Right lobe of liver (tissue), 6 donors: ENCODE measurements at places on chromosomes 4 and X. TPM values are rescaled to one million over a fixed set of nuclear protein-coding genes. Genes with fewer than 3 reads are reported as not detected.

DNA sequence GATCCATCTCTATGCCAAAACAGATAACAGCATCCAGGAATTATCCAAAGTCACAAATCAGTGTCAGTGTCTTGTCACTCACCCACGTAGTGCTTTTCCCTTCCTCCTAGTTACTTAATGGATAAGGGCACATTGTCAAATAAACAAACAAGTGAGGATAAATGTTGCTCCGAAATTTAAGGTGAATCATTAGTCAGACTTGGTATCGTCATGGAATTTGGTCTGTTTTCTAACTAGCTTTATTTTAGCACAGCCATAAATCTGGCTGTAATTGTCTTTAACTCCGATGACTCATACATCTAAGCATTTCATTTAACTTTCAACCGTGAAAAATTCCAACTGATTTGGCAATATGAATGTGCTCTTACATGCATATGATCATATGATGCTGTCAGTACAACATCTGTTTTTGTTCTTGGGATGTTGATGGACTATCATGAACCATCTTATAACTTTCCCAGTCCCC is 83.3 kb downstream of the SNCA start:
- no peak for DNase-seq

- no peak for DNase-seq
Measured at GRCh38 chrX:73615022-73615421, 52.0 kb downstream of the CHIC1 start.

Gene CPZ
- total RNA-seq, result 0.77 TPM

- no peak for DNase-seq
Measured at GRCh38 chrX:152908486-152908885, 10.6 kb downstream of the ZNF185 start.

Gene CTAG1B
- not detected for total RNA-seq

Gene LINC00632
- 1.5 TPM for total RNA-seq

GRCh38 chr4:56743550-56743949 is 62.5 kb upstream of the HOPX start:
- DNase-seq, result no peak

Gene SULT1B1
- total RNA-seq, result 66.3 TPM

Gene GPRASP2
- 3.4 TPM for total RNA-seq

Gene XPNPEP2
- total RNA-seq, result 11.1 TPM

Gene HTR2C
- total RNA-seq, result not detected

DNA sequence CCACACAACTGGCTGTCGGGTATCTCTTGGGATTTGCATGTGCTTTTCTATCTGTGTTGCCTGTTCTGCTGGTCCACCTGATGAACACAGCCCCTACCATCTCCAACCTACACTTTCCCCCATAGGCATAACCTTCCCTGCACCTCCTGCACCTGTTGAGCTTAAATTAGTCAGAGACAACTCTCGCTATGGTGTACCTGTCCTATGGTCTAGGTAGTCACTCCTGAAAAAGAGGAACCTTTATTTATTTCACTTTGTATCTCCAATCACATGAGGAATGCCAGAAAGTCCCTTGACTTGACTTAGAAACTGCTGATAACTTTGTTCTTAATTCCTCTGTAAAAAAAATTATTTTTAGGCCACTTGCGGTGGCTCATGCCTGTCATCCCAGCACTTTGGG is 338.1 kb downstream of the DHRSX start:
- DNase-seq, result no peak

DNA sequence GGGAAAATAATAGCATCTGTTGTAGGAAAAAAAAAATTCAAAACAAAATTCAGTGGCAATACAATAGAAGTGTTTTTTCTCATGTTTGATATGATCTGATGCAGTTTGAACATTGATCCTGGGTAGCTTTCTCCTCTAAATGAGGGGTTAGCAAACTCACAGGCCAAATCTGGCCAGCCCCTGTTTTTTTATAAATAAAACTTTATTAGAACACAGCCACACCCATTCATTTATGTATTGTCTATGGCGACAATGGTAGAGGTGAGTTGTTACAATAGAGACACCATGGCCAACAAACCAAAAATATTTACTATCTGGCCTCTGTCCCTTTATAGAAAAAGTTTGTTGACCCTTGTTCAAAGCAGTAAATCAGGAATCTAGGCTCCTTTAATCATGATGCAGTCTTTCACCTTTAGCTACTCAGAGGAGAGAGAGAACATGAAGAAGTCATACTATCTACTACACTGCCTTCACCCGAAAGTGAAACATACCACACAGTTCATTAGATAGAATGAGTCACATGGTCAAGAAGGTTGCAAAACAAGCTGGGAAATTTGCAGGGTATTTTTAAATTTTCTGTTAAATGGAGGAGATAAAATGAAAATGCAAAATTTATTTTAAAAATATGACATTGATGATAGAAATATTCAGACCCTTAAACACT is 186.6 kb upstream of the MAOA start:
- no peak for DNase-seq

DNA sequence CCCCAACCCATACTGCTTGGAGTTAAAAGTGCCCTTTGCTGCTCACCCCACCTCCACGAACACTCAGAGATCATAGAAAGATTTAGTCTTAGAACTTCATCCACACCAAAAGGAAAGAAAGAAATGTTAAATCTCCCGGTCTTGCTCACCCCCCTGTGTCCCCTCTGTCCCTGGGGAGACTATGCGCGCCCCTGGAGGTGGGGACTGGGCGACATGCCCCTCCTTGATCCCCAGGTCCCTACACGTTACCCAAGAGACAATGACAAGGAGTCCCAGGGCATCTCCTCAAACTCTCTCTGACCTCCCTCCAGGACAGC is 620 bp downstream of the ITM2A start:
- no peak for DNase-seq

DNA sequence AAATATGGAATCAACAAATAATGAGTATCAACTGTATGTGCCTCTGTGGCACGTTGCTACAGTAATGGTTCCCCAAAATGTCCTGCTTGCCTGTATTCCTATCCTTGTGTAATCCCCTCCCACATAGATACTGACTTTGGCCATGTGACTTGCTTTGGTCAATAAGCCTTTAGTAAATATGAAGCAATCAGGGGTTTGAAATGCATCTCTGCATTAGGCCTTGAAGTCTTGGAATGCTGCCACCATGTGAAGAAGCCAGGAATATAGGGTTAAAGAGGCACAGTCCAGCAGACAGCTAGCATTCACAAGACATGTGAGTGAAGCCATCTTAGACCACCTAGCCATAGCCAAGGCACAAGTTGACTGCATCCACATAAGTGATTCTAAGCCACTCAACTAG is 190.9 kb downstream of the GABRB1 start:
- DNase-seq, result no peak

DNA sequence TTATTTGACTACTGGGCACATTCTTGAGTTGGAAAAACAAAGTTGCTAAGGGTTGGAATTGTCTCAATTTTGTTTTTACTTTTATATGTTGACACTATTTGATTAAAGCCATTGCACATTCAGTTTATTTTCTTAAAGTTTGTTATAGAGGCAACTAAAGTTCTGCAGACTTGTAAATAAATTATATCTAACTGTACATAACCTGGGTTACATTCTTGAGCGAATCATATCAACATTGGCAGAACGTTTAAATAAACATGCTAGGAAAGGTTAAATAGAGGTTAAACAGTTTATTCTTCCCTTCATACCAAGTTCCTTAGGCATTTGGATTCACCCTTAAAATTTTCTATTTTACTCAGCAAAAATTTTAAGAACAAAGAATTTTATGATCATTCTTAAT is 74.5 kb downstream of the UCHL1 start:
- no peak for DNase-seq

Gene PGRMC1
- total RNA-seq, result 312 TPM

Gene NIPAL1
- 5.6 TPM for total RNA-seq
